ENCODE measurements at places on chromosomes 4 and X. TPM values are rescaled to one million over a fixed set of nuclear protein-coding genes. Genes with fewer than 3 reads are reported as not detected.

SRPX gene
- total RNA-seq, result 33.5 TPM

DNA sequence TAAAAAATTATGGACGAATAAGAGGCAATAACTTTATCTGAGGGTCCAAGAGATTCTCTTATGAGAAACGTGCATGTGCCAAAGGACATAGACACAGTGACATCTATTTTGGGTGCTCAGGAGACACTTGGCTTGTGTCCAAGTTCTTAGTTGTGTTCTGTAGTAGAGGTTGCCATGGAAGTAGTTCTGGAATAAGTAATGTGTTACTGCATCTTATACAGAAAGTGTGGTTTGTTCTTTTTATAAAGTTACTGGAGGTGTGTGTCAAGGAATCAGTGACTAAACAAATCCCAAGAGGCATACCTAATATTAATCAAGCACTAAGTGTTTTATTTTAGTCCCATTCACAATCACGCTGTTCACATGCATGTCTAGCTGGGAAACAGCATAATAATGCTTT, 305.7 kb downstream of the ARHGAP24 start:
- no peak for DNase-seq

DNA sequence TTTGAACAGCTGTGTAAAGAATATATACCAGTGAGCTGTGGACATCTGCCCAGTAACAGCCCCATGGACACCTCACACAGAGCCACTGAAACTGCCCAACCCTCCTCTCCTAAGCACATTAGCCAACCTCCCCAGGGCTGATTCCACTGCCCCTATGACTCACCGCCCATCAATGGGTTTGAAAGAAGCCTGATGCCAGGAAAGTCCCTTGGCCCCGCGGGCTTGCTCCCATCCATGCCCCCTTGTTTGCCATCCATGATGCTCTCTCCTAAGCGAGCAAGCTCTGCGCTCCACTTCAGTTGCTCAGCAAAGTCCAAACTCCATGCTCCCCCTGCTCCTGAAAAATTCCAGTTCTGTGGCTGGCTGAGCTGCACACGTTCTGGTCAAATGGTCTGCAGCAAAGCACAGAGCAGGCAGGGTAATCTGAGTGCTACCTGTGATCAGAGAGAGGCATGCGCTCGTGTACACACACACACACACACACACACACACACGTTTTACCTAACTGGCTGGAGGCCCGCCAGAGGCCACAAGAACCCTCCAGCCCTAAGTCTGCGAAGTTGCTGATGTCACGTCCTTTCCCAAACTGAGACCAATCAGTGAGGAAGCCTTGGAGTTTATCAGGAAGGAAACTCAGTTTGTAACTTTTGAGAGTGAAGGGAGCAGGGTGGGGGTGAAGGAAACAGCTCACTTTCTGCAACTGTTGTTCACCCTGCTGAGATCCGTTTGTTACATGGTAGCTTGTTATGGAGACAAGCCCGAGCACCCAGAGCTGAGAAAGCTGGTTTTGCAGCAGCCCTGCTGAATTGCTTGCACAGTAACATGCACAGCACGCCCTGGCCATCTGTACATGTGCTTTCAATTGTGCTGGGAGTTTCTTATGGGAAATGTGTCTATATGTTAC, at the start of gene ASB9:
Gene ASB9, minus strand, starts transcription at position 466 of the 904 bp plus-strand sequence. Its CDS starts 209 bp downstream, at position 257.
- DNase-seq, result no peak

- no peak for DNase-seq
Observed at GRCh38 chr4:88008743-88009171, 1.3 kb downstream of the PKD2 start.

DNA sequence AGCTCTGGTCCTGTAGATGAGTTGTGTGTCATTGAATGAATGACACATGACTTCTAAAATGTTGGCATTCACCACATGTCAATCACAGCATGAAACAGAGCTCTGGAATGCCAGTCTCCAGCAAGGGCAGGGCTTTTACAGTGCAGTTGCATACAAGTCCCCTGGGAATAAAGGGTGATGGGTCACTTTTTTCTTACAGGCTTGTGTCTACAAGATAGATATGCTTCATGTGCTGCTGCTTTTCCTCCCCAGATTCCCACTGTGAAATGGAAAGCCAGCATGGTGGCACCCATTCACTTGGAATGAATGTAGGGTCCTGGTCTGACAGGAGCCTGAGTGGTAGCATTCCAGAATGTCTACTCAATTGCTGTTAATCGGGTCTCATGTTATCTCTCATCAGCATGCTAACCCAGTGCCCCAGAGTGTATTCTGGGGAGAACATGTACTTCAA, 159.1 kb upstream of the KIT start:
- DNase-seq, result no peak

GRCh38 chr4:18524667-18525066, 503.1 kb upstream of the LCORL start:
- no peak for DNase-seq

CSAG1 gene
- total RNA-seq, result not detected

- no peak for DNase-seq
Observed at GRCh38 chr4:144782345-144782744, 136.4 kb downstream of the HHIP start.

DNA sequence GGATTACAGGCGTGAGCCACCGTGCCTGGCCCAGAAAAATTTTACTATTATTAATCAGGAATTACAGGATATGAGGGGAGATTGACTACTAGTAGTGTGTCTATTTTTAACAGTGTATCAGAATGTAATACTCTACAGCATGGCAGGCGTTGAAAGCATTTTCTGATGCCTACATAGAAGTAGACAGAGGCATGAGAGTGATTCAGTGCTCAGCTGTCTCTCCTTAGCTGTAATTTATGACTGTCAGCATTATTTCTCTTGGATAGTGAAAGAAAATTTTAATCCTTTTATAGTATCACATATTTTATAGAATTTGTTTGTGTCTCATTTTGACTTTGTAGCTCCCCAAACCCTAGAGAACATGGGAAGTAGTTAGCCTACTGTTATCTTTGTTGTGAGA, 20.7 kb downstream of the ARHGAP24 start:
- no peak for DNase-seq

DNA sequence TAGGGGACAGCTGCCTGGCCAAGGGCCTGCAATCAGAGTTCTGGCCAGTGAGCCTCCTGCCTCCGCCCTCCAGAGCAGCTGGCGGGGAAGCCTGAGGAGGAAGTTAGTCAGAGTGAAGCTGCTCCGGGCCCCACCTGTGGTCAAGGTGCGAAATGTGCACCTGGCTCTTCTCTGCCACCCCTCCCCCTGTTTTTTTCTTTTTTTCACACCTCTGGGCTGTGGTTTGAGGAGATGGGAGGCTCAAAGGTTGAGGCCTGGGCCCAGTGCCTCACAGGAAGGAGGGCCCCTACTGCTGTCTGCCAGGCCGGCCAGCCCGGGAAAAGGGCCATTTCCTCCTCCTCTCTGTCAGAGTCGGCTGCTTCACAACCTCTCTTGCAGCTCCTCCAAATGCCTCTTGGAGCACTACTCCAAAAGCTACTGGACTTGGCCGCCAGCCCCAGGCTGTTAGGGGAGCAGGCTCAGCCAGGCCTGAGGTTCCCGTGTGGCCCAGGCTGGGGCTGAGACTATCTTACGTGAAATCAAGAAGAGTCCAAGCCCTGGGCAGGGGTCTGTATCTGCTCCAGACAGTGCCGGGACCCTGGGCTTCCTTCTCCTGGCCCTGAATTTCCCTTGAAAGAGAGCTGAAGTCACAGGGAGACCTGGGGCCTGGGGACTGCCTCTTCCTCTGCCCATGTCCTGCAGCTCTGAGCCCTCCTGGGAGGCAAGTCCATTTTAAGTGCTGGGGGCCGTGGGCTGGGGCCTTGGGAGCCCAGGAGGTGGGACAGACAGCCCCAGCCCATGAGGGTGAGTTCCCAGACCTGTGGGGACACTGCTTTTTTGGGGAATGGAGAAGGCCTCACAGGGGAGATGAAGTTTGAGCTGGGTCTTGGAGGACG, 4.5 kb upstream of the CXCR3 start:
- DNase-seq, result no peak

BRS3 gene
- not detected for total RNA-seq

- no peak for DNase-seq
Observed at GRCh38 chr4:151475035-151475714, 66.2 kb downstream of the FHIP1A start.

GRCh38 chr4:2364654-2365053, 53.8 kb downstream of the ZFYVE28 start:
- no peak for DNase-seq

GRCh38 chr4:161525121-161525520, 638.7 kb downstream of the FSTL5 start:
- no peak for DNase-seq

DNA sequence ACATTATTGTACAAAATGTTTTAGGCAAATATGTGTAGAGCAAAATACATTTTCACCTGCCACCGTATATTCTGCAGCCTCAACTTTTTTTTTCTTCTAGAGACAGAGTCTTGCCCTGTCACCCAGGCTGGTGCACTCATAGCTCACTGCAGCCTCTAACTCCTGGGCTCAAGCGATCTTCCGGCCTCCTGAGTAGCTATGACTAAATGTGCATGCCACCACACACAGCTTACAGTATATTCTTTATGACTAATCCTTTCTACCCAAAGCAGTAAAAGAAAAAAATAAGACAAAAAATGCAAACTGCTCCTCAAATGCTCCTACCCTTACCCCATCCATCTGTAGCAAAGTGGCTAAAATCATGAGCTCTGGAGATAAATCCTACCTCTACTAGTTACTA, 426.3 kb downstream of the KCNIP4 start:
- DNase-seq, result no peak

CXCL3 gene
- total RNA-seq, result 0.20 TPM

MRFAP1 gene
- total RNA-seq, result 247 TPM

- no peak for DNase-seq
Observed at GRCh38 chr4:182585321-182585720, 331.9 kb downstream of the DCTD start.

P2RY10 gene
- total RNA-seq, result not detected

DNA sequence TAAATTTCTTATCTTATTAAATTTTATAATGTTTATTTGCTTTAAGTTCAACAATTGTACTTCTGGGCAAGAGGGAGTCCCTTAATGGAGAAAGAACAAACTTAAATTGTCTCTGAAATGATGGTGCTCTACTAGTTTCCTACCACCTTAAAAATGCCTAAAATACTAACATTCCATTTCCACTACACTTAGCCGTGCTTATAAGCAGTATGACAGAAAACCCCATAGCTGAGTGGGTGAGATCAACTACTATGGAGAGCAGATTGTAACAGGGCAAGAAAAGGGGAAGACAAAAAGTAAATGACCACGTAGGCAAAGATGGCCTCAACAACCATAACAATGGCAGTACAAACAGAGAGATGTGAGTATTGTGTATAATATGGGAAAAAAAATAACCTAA, 35.0 kb downstream of the RFC1 start:
- no peak for DNase-seq

GRCh38 chr4:158778156-158778711, 9.4 kb downstream of the FNIP2 start:
- DNase-seq, result no peak

- DNase-seq, result no peak
Observed at GRCh38 chr4:111979921-111980320, 165.3 kb upstream of the FAM241A start.

ANXA3 gene
- 3.7 TPM for total RNA-seq

GABRQ gene
- not detected for total RNA-seq

MMAA gene
- 9.1 TPM for total RNA-seq

- no peak for DNase-seq
Observed at GRCh38 chrX:56803850-56804681, 75.0 kb downstream of the NBDY start.

GRCh38 chr4:88599714-88600113, 7.4 kb downstream of the HERC3 start:
- no peak for DNase-seq

PAGE1 gene
- not detected for total RNA-seq

GRCh38 chr4:134139188-134139587, 62.4 kb downstream of the PABPC4L start:
- DNase-seq, result no peak

- DNase-seq, result no peak
Observed at GRCh38 chr4:41814565-41814964, 66.0 kb upstream of the PHOX2B start.

DNA sequence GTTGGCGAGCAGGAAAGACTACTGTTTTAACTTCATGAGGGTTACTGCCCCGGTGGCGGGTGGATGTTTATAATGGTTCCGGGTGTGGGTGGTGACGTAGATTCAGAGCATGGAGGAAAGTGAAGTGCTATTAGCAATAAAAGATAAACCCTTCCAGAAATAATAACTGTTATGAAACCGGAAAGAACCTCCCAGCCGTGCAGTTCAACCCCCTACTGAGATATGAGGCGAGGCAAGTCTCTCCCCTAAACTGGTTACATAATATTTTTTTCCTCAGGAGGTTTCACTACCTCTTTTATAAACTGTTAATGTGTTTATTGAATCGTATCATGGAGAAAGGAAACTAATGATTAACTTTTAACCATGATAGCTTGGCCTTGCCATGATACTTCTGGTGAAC, 33.9 kb upstream of the STIM2 start:
- no peak for DNase-seq

DNA sequence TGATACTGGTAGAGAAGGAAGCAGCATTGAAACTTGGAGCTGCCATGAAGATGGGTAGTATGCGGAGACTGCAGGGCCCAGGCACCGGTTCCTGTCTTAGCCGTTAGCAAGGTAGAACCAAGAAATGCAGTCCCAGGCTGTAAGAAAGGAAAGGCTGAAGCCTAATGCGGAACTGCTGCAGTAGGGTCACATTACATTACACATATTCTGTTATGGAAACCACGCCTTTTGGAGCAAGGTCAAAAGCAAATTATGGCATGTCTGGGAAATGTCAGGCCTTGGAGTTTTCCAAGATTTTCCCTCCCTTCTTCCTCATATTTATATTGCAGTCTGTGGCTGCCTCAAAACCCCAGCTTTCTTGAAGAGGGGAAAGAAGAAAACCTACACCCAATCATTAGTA, 204.8 kb upstream of the RASGEF1B start:
- no peak for DNase-seq

DNA sequence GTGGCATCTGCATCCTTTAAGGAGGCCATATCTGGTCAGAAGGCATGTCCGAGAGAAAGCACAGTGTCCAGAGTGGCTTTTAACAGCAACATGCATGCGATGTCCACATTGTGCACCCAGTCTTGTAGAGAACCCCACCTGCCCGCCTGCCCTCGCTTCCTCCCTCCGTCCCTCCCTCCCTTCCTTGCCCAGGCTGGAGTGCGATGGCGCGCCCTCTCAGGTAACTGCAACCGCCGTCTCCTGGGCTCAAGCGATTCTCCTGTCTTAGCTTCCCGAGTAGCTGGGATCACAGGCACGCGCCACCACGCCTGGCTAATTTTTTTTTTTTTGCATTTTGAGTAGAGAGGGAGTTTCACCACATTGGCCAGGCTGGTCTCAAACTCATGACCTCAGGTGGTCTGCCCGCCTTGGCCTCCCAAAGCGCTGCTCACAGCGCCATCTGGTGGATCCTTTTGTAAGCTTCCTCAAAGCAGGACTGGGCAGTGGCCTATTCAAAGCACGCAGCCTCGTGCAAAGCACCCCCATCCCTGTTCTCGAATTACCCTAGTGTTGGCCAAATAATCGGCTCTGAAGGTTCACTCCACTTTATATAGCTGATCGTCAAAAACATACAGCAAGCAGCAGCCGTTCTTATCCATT, 15.0 kb downstream of the BRCC3 start:
- DNase-seq, result peak; percentile 85

- no peak for DNase-seq
Observed at GRCh38 chr4:144350706-144351105, 210.2 kb upstream of the GYPA start.

SSX4B gene
- total RNA-seq, result not detected

GNRHR gene
- not detected for total RNA-seq

NIPAL1 gene
- total RNA-seq, result 0.48 TPM

GRCh38 chrX:56963377-56963776, 32.0 kb downstream of the SPIN3 start:
- DNase-seq, result no peak

CT55 gene
- total RNA-seq, result not detected

PCDH18 gene
- 33.3 TPM for total RNA-seq
